Stimulated activated CD8-positive, alpha-beta memory T cell treated with anti-CD3 and anti-CD28 coated beads, Interleukin-2, amount 100 ng/mL, for 1 hour (primary cell): ENCODE measurements at places on chromosomes 11 and 22.

DNA sequence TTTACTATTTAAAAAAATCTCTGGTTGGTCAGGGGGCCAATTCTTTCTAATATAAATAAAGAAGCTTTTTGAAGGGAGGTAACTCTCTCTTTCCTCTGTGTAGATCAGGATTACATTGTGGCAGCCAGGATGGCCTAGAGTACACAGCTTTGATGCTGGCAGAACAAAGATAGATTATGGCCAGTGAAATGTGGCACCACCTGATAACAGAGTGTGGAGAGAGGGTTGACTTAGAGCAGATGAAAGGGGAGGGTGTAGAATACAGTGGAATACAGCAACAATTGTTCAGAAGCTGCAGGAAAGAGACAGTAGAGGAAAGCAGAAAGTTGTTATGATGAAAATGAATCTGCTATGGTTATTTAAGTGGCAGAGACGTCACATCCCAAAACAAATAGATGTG is 99.0 kb downstream of the FAR1 start:
- DNase-seq: no peak

DNA sequence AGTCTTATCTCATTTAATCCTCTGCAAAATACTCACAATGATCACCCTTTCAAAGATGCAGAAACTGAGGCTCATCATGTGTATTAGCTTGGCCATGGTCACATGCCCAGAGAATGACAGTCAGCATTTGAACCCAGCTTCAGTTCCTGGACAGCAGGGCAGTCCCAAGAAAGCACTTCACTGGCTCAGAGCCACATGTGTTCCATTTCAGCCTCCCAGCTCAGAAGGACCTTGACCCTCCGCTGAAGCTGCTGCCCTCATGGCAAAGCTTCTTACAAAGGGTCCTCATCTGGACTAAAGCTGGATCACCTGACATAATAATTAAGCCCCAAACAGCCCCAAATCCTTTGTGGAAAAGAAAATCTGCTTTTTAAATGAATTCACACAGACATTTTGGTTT is 37.0 kb downstream of the TENM4 start:
- no peak for DNase-seq

- no peak for DNase-seq
These were observed 43.0 kb downstream of the TCF20 start for GRCh38 chr22:42227435-42227834.

- no peak for DNase-seq
These were observed 90.2 kb upstream of the CTSC start for GRCh38 chr11:88427719-88428118.

GRCh38 chr11:43393765-43394355 is 35.1 kb downstream of the TTC17 start:
- no peak for DNase-seq

DNA sequence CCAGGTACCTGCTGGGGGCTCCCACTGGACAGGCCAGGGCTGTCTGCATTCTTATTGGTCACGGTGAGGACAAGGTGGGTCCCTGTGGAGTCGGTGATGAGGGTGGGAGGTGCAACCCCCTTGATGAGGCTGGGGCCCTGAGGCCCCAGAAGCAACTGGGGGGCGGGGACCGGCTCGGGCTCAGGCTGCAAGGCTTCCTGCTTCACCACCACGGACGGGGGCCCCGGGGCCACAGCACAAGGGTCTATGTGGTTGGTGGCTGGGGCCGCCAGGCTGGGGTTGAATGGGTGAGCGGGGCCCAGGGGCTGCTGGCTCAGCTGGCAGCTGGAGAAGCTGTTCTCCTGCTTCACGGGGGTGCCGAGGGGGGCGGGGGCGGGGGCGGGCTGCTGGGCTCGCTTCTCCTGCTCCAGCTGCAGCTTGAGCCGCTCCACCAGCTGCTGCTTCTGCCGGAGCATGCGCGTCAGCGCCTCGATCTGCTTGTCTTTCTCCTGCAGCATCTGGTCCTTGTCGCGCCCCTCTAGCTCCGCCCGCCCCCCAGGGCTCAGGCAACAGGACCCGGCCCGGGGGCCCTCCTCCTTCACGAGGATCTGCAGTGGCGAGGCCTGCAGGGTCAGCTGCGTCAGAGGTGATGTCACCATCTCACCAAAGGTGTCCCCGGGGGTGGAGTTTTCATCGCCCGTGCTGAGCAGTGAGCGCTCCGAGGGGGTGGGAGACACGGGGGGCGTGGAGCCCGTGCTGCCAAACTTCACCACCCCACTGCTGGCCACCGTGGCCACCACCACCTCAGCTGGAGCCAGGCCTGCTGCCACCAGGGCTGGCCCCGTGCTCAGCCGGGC is 48.2 kb downstream of the SGSM3 start:
- no peak for DNase-seq

DNA sequence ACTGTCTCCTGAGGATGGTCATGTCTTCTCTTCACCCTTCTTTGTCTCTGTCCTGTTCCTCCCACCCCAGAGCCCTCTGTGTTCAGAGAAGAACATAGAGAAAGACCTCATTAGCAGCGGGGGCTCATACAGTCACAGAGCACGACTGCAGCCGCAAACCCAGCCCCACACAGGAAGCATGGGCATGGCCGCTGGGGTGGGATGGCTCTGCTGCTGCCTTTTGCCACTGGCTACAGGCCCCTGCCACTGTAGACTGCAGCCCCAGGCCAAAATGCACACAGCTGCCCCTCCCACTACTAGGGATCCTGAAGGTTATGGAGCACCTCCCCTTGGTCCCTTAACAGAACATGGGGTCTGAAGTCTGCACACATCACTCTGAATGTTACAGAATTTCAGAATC is 34.9 kb upstream of the KLHL35 start:
- DNase-seq: no peak

- DNase-seq: no peak
These were observed 525.1 kb downstream of the TBC1D22A start for GRCh38 chr22:47287516-47287915.

DNA sequence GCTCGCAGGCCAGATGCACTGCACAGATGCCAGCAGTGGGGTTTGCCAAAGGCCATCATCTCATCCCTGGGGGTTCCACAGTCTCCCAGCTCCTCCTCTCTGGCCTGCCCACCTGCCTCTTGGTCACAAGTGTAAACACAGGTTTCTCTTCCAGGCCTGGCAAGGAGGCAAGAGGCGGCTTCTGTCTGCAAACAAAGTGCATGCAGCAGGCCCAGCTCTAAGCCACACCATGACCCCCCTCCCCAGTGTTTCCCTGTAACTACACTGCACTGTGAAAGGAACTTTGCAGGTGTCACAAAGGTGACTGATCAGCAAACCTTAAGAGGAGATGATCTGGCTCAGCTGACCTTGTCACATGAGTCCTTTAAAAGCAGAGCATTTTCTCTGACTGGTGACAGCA is 26.2 kb upstream of the SHISAL1 start:
- DNase-seq: no peak

GRCh38 chr22:27597703-27598444 is 203.7 kb downstream of the MN1 start:
- no peak for DNase-seq

- no peak for DNase-seq
These were observed 11.7 kb downstream of the MIAT start for GRCh38 chr22:26669060-26669481.

GRCh38 chr22:20272700-20273099 is 4.6 kb upstream of the RTN4R start:
- DNase-seq: no peak

DNA sequence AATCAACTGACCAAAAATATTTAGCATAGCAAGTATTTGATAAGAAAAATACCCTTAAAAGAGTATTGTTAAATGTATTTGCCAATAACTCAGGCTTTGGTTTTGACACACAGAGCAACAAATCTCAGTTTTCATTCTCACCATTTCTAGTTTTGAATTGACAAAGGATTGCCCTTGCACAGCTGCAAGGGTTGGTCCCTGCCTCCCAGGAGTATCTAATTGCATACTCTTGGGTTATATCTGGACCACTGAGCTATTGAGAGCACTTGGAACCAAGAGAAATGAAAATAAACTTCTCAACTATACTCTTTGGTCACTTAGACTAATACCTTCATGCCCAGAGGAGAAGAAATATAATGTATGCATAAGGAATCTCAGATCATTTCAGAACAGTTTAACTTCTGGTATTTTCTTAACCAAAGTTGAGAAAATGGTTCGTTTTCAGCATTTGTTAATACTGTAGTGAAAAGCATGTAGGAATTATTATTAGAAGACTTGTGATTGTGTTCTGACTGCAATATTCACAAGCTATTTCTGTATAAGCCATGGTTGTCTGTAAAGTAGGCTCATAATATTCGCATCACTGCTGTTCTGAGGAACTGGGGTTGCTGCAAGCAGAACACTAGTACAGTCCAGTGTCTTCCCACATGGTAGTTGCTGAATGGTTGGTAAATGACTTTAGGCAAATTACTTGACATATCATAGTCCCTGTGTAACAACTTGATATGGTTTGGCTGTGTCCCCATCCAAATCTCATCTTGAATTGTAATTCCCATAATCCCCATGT is 7.9 kb downstream of the C2CD3 start:
- DNase-seq: no peak

DNA sequence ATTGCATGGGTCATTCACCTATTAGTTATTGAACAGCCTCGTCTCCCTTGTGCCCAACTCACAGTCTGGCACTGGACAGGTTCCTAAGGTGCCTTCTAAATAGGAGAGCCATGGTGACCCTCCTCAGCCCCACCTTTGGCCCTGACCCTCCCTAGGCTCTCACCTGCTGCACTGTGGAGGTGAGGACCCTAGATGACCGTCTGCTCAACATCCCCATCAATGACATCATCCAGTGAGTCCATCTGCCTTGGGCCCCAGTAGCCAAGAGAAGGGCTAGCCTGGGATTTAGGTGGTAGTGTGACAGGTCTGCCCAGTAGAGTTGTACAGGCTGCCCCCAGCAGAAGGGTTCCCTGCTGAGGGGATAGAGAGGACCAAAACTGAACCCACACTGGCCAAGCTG is 13.6 kb downstream of the UCP2 start:
- DNase-seq: no peak

DNA sequence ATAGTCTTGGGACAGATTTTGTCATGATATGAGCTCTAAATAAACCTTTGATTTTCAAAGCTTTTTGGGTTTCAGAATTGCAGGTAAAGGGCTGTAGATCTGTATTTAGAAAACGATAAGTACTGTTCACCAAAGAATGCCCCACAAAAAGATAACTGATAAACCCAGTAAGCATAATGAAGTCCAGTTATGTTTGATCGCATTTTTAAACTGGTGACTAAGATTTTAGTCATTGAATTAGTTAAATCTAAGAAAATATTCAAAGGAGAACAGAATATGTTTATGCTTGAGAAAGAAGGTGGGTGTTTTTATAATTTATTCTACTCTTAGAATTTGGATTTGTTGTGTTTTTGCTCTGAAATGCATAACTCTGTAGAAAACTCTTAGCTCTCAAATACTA is 11.6 kb downstream of the DEPDC7 start:
- DNase-seq: no peak

GRCh38 chr11:44831605-44832394 is 105.0 kb downstream of the TSPAN18 start:
- no peak for DNase-seq

- DNase-seq: no peak
These were observed 5.1 kb upstream of the KRTAP5-9 start for GRCh38 chr11:71542879-71543777.

DNA sequence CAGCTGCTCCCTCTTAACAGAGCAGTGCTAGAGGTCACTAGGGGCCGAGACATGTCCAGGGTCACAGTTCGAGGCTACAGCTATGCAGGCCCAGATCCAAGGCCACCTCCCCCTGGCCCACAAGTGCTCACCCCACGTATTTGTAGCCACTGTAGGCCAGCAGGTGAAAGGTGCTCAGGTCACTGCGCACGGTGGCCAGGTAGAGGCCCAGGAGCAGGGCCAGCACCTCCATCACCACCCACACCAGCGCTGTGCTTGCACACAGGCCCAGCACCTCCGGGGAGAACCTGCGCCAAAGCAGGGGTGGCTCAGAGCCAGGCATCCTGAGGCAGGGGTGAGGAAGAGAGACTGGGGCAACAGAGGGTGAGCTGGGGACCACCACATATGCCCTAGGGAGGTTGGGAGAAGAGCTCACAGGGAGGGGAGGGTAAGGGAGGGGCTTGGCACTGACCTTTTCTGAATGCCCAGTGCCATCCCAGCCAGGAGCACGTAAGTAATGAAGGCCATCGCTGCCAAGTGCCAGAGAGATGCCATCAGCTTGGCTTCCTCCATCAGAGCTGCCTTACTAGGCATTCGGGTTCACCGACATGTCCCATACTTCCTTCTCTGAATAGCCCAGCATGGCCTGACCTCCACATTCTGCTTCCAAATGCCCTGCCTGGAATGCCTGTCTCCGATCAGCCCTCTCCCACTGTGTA is 3.5 kb downstream of the YIF1A start:
- DNase-seq: no peak

GRCh38 chr11:29446132-29446531 is 570.7 kb downstream of the KCNA4 start:
- DNase-seq: no peak

DNA sequence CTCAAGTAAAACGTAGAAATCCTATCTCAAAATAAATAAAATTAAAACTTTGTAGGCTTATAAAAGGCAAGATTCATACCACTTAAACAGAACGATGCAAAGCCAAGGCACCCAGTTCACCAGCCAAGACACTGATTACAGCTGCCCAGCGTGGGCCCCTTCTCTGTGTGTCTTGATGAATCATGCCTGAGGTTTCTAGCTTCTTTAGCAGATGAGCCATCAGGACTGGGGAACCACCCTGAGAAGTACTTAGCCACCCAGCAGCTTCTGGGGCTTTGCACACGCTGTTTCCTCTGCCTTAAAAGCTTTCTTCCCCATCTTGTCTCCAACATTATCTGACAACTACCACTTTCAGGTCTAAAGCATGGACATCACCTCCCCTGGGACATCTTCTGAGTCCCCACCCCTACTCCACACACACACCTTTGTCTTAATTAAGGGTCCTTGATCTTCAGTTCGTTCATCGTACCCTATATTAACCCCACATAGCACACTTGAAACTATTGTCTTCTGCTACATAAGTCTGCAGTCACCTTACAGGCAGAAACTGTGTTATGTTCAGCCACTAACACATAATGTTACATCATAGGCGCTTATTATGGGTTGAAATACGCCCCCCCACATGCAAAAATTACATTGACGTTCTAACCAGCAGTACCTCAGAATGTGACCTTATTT is 8.7 kb upstream of the LAYN start:
- no peak for DNase-seq
